Stimulated activated CD8-positive, alpha-beta memory T cell treated with anti-CD3 and anti-CD28 coated beads, Interleukin-15, amount 100 ng/mL, for 24 hours (primary cell): ENCODE measurements at places on chromosomes 2 and 18.

DNA sequence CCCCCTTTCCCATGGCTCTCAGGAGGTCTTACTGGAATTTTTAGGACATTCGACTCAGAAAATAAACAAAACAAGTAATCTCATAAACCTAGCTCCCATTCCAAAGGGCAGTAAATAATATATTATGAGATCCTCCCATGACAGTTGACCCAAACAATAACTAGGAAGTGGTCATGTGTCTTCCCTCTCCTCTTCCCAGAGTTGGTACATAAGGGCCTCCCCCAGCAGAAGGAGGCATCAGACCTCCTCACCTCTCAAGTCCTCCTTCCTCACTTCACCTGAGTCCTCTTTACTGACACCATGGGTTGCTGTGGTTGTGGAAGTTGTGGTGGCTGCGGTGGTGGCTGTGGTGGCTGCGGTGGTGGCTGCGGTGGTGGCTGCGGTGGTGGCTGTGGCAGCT lies at the start of gene SCYGR7:
Gene SCYGR7 (plus strand): TSS at position 301 of the 400 bp plus-strand sequence. CDS start 0 bp downstream, at position 301.
- DNase-seq: no peak

- DNase-seq: no peak
Observed at GRCh38 chr2:233656443-233656842, 15.3 kb upstream of the UGT1A9 start.

GRCh38 chr2:113012436-113013335 lies 7.4 kb downstream of the IL36A start:
- DNase-seq: no peak

DNA sequence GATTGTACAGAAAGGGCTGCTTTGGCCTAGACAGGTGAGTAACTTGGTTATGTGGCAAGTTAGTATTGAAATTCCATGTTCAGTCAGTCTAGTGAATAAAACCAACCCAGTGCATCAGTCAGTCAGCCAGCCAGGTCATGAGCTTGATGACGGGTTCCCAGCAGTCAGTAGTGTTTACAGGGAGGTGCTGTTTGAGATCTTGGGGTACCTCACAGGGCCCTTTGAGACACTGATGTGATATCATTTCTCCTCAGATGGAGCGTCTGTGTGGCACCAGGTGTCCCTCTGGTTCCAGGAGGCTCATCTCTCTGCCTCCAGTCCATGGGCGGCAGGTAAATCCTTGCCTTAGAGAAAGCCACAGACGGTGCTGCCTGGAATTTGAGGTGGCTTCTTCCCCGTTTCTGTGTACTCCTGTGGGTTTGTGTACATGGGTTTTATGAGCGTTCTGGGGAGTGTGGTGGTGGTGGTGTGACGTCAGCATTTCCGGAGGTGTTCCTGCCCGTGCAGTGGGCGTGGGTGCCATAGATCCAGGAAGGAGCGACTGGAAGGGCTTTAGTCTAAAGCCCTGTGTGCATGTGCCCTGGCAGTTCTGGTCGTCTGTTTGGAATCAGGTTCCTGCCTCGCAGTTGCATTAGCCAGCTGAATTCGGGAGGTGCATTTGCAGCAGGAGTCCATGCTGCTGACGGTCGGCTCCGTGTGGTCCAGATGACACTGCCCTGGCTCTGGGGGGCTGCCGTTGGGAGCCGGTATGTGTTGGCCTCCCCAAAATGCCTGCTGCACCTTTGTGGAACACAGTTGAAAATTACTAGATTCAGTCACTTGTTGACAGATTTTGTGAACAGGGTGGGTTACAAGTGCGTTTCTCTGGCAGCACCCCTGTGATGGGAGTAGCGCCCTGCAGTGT lies 2.1 kb downstream of the CTDP1 start:
- no peak for DNase-seq

GRCh38 chr2:237760506-237761502 lies 37.8 kb upstream of the RBM44 start:
- no peak for DNase-seq

DNA sequence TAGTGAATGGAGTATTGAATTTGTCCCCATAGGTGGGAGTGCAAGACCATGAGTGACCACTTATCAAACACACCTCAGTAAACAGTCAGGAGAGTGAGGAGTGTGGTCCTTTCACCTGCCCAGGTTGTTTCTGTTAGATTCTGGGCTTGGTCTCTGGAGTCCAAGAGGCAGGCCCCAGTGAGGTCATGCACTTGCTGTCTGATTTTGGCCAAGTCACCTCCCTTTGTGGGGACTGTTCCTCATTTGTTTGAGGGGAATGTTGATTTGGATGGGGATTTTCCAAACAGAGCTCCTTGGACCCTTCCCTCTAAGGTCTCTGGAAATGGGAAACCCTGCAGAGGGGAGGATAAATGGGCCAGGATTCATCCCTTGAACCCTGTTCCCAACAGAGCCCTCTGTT lies 7.3 kb downstream of the IL1RN start:
- no peak for DNase-seq

GRCh38 chr18:3345452-3345851 lies 83.5 kb downstream of the MYL12B start:
- DNase-seq: no peak

- no peak for DNase-seq
Observed at GRCh38 chr2:144516411-144516980, 3.4 kb downstream of the ZEB2 start.

DNA sequence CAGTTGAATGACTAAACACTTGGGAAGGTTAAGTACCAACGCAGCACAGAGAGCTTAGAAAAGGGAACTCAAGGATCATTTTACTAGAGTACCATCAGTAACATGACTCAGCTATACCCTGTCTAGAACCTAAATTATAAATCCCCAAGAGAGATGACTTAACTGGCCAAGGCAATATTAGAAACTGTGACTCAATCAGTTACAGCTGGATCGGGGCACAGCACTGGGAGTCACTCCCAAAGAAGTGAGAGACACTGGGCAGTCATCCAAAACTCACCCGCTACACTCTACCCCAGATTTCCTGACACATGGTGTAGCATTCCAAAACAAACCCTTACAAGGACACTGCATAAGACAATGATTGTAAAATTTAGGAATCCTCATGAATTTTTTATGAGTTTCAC lies 17.7 kb downstream of the IWS1 start:
- DNase-seq: no peak

GRCh38 chr18:59249199-59249774 lies 24.0 kb downstream of the RAX start:
- no peak for DNase-seq

DNA sequence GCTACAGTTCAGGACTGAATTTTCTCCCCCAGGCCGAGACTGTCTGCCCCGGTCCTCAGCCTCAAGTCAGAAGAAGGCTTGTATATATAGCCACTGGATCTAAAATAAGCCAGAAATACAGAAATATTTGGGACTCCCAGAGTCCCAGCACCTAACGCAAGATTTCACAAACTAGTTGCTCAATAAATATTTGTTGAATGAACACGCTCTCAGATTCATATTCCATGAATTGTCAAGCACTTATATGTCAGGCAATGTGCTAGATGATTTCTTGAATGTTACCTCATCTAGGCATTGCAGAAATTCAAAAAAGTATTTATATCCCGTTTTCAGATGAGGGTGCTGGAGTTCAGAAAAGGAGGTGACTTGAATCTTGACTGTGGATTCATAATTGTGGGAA lies 163.7 kb upstream of the KLHL29 start:
- no peak for DNase-seq

- DNase-seq: no peak
Observed at GRCh38 chr2:189639007-189639609, 22.2 kb upstream of the ASNSD1 start.

DNA sequence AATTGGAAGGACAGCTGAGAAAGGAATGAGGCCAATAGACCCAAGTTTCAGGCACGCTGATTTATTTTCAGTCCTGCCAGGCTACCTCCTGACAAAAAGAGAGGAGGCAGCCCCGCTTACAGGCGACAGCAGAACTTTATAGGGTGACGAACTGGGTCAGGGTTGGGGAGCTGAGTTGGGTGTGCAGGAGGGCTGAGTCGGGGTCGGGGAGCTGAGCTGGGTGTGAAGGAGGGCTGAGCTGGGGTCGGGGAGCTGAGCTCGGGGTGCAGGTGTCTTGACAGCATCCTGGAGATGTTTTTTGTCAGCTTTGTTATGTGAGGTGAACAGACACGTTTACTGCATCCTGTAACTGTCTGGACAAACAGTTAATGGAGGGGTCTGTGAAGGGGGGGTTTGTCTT lies 342.2 kb downstream of the ADCYAP1 start:
- DNase-seq: no peak

DNA sequence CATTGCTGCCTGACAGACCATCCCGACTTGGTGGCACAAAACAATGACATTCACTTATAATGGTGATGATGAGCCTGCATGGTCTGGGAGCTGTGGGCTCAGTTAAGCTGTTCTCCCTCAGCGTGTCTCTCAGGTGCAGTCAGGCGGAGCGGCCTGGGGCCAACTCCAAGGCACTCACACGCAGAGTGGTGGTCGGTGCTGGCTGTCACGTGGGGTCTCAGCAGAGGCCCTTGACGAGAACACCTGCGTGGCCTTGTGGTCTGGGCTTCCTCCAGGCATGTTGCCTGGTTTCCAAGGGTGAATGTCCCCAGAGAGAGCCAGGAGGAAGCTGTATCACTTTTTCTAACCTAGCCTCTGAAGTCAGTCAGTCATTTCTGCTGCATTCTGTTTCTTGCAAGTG lies 29.8 kb downstream of the ARMC9 start:
- no peak for DNase-seq

GRCh38 chr2:112957511-112957910 lies 20.3 kb upstream of the IL36G start:
- no peak for DNase-seq

GRCh38 chr2:46311651-46312223 lies 14.5 kb downstream of the EPAS1 start:
- DNase-seq: no peak
